Brain (organoid and tissue), 16 donors: ENCODE measurements at places on chromosomes 3 and 15.

DNA sequence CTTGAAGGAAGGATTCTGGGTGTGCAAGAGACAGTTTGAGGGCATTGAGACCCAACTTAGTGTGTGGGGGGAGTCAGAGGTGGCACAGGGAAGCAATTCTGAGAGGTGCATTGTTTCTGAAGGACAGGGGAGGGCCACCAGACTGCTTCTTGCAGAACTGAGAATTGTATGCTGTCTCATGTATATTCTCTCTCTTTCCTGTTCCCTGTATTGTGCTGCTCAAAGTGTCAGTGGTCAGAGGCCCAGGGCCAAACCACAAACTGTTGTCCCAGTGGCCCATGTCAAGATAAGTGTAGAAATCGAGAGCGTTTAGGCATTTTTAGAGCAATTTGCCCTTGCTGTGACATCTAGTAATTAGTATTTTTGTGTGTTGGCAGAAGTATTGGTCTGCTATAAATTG, 567.1 kb downstream of the EDEM1 start:
- no peak for DNase-seq

DNA sequence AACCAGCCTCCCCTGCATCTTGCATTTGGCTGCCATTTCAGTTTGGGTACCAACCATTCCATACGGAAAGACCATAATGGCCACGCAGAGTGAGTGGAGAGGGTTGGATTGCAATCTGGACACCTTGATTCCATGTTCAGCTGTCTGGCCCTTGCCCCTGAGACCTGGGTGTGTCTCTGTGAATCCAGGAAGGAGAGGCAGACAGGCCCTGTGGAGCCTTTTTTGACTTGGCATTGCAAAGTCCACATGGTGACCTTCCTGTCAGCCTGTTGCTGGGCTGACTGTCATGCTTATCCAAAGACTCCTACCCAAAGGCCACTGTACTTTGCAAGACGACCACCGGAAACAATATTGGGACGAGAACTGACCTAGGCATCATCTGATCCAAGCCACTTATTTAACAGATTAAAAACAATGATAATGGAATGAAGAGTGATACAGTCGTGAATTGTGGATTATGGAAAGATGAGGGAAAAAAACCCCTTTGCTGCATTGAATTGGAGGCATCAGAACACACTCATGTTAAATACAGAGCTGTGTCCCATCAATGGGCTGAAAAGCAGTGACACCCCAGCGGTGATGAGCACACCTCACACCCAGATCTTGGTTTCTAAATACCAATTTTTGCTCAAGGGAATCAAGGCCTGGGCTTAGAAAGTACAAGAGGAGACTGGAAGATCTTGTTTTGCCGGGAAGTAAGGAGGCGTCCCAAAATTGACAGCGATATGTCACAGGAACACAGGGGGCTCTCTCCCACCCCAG, 86.0 kb downstream of the LRRK1 start:
- DNase-seq: no peak

DNA sequence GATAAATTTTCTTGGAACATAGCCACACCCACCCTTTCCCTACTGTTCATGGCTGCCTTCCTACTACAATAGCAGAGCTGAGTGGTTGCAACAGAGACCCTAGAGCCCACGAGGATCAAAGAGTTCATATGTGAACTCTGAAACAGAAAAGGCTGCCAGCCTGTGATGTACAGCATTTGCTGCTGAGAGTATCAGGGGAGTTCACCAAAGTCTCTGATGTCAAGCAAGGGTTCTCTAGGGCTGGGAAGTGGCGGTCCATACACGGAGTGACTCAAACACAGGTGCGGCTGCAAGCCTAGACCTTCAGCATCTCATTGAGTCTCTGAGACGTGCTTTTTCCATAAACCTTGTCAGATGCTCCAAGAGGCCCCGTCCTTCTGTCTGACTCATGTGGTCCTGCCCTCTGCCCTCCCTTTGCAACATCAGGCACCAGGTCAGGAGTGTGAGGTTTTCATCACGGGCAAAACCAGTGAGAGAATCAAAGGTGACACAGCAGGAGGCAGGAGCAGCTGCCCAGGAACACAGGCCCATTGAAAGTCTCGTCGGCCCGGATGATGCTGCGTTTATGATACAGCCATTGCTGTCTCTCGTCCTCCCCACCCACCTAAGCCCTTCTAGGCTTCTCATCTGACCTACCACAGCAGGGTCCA, 42.9 kb downstream of the PCSK6 start:
- DNase-seq: no peak

DNA sequence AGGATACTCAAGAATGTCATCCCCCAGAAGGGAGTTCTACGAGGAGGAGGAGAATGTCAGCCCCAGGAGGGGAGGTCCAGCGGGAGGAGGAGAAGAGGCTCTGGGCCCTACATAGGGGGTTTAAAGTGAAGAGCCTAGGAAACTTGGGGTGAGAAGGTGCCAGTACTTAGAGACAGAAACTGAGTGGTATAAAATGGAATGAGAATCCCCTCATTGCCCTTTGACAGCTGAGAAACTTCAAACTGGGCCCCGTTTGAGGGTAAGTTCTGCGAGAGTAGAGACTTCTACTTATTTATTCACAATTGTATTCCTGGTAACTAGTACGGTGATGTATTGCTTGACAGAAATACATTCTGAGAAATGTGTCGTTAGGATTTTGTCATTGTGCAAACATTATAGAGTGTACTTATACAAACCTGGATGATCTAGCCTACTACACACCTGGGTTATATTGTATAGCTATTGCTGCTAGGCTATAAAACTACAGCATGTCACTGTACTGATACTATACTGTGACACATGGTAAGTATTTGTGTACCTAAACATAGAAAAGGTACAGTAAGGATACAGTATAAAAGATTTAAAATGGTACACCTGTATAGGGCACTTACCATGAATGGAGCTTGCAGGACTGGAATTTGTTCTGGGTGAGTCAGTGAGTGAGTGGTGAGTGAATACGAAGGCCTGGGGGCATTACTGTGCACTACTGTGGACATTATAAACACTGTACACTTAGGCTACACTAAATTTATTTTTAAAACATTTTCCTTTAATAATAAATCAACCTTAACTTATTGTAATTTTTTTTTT, 62.0 kb downstream of the TSC22D2 start:
- no peak for DNase-seq

GRCh38 chr15:69346112-69346511, 47.4 kb downstream of the PAQR5 start:
- no peak for DNase-seq
